ENCODE measurements at places on chromosomes 1 and 21. TPM values are rescaled to one million over a fixed set of nuclear protein-coding genes. Genes with fewer than 3 reads are reported as not detected.

- H3K27me3 ChIP-seq = peaks cover 24% of the 10 kb centered on the region
- H3K27ac ChIP-seq = no peak overlapping the region
- H3K4me1 ChIP-seq = peaks cover 4% of the 10 kb centered on the region
- H3K36me3 ChIP-seq = no peaks in the 10 kb centered on the region
- no peak for DNase-seq
Observed at GRCh38 chr1:164559342-164560051, 513 bp downstream of the PBX1 start.

DNA sequence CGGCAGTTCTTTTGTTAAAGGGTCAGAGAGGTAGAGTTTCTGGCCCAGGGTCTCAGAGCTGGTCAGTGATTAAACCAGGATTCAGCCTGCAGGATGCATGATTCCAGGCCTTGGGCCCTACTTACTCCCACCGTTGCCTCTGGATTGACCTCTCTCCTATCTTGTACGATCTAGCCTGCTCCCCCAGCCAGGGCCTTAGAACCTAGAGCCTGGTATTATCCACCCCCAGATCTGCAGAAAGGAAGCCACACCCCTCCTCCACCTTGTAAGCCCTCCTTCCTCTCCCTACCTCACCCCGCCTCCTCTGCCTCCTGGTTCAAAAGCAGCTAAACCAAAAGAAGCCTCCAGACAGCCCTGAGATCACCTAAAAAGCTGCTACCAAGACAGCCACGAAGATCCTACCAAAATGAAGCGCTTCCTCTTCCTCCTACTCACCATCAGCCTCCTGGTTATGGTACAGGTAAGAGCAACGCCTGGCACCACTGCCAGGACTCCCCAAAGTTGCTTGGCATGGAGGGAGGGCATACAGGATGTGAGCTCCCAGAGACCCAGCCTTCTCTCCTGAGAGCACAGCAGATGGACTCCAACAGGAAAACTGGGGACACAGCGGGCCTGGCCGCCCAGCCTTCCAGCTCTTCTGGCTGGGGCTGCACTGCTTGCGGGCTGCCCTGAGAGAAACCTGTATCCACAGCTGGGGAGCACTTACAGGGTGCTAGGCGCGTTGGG is at the start of gene CD52:
Gene CD52, plus strand, starts transcription at position 347 of the 726 bp plus-strand sequence. Its CDS starts 60 bp downstream, at position 407.
- H3K36me3 ChIP-seq = peaks cover 47% of the 10 kb centered on the region
- peaks cover 71% of the 10 kb centered on the region for H3K4me1 ChIP-seq
- peak within 1 kb of the TSS; percentile 78 for H3K27ac ChIP-seq
- H3K4me3 ChIP-seq = peak within 1 kb of the TSS; percentile 84
- H3K27me3 ChIP-seq = no peaks in the 10 kb centered on the region

DNA sequence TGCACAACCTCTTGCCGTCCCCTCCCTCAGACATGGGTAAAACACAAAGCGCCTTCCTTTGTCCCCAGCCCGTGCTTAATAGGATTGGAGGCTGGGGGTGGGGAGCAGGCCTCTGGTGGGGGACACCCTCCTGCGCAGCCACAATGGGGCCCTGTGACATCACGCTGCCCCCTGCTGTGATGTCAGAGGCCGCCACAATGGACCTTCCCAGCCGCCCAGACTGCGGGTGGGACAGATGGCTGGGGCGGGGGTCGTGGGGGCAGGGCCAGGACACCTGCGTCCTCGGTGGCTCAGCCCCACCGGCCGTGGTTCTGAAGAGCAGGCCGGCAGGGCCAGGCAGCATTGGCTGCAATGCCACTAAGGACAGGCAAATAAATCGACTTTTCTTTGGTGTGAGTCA is 39.9 kb downstream of the EPHA2 start:
- no peak overlapping the region for H3K27ac ChIP-seq
- no peaks in the 10 kb centered on the region for H3K4me1 ChIP-seq
- H3K36me3 ChIP-seq = no peaks in the 10 kb centered on the region

GRCh38 chr1:6010554-6010953 is 18.3 kb upstream of the NPHP4 start:
- no peak overlapping the region for H3K4me3 ChIP-seq
- DNase-seq = no peak
- H3K36me3 ChIP-seq = peaks cover 13% of the 10 kb centered on the region
- H3K27ac ChIP-seq = no peak overlapping the region
- H3K4me1 ChIP-seq = peaks cover 27% of the 10 kb centered on the region

DNA sequence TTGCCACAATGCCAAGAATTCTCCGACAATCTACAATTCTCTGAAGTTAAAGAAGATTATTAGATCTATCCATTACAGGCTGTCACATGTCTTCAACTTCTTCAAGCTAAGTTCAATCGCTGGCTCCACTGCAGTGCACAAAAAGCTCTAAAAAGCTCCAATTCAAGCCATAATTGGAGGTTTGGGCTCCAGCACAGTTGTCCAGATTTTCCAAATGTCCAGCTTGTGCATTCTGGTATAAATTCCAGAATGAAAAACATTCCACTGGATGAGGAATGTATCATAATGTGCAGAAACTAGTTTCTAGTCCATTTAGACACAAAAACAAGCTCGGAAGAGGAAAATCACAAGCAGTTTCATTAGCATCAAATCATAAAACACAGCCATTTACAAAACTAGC is 138.6 kb downstream of the NRIP1 start:
- H3K4me3 ChIP-seq = no peak overlapping the region
- H3K36me3 ChIP-seq = no peaks in the 10 kb centered on the region
- no peaks in the 10 kb centered on the region for H3K27me3 ChIP-seq
- no peaks in the 10 kb centered on the region for H3K4me1 ChIP-seq
- no peak for DNase-seq

GRCh38 chr21:31198575-31198974 is 145.5 kb downstream of the TIAM1 start:
- no peaks in the 10 kb centered on the region for H3K27me3 ChIP-seq
- no peak overlapping the region for H3K27ac ChIP-seq
- H3K36me3 ChIP-seq = peaks cover 26% of the 10 kb centered on the region
- H3K4me1 ChIP-seq = peaks cover 23% of the 10 kb centered on the region

GRCh38 chr21:15077529-15078145 is 12.8 kb upstream of the NRIP1 start:
- H3K36me3 ChIP-seq = no peaks in the 10 kb centered on the region
- peaks cover 3% of the 10 kb centered on the region for H3K27me3 ChIP-seq
- H3K4me1 ChIP-seq = no peaks in the 10 kb centered on the region

DNA sequence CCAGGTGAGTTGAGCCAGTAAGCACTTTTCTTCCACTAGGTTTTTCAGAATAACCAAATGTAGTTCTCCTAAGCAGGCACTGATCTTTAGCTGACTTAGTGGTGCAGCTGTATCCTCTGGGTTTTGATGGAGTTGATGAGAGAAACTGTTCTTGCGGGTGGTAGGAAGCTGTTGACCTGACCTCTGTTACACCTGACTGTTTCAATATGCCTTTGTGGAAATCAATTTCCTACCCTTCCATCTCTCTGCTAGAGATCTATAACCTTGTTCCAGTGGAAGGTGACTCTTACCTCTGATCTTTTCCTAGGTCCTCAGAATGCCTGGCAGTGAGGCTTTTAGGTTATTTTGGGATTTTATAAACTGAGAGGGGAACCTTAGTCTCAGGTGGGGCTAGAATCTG is 51.6 kb upstream of the MACF1 start:
- peaks cover 7% of the 10 kb centered on the region for H3K4me1 ChIP-seq
- DNase-seq = no peak
- no peak overlapping the region for H3K4me3 ChIP-seq
- no peaks in the 10 kb centered on the region for H3K36me3 ChIP-seq
- H3K27ac ChIP-seq = no peak overlapping the region
- peaks cover 11% of the 10 kb centered on the region for H3K27me3 ChIP-seq

DNA sequence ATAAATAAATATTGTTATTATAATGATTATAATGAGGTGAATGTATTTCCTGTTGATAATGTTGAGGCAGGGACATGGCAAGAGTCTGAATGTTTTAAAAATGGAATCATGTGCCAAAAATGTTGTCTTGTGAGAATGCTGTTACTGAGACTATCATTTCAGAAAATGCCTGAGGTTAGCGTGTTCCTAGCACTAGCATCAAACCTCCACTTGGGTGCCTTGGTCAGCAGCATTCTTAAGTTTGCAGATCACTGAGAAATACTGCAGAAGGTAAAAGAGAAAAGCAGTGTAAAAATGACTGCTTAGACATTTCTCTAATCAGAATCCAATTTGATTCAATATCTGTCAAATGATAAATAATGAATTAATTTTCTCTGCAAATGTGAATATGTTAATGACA is 50.8 kb downstream of the OLFM3 start:
- H3K36me3 ChIP-seq = no peaks in the 10 kb centered on the region
- H3K4me1 ChIP-seq = no peaks in the 10 kb centered on the region
- H3K4me3 ChIP-seq = no peak overlapping the region
- no peak overlapping the region for H3K27ac ChIP-seq
- H3K27me3 ChIP-seq = no peaks in the 10 kb centered on the region

GRCh38 chr1:101105877-101106276 is 80.3 kb upstream of the DPH5 start:
- peaks cover 35% of the 10 kb centered on the region for H3K36me3 ChIP-seq
- no peak overlapping the region for H3K27ac ChIP-seq
- H3K4me3 ChIP-seq = no peak overlapping the region
- DNase-seq = no peak
- H3K4me1 ChIP-seq = peaks cover 37% of the 10 kb centered on the region

GRCh38 chr1:157045250-157046218 is at the start of gene ARHGEF11:
Gene ARHGEF11 (minus strand): TSS chr1:157045742. CDS start chr1:157044330, 1,412 bp downstream.
- peak within 1 kb of the TSS; percentile 73 for H3K4me3 ChIP-seq
- peaks cover 2% of the 10 kb centered on the region for H3K36me3 ChIP-seq
- DNase-seq = no peak
- H3K27me3 ChIP-seq = peaks cover 71% of the 10 kb centered on the region
- H3K27ac ChIP-seq = no peak within 1 kb of the TSS

DNA sequence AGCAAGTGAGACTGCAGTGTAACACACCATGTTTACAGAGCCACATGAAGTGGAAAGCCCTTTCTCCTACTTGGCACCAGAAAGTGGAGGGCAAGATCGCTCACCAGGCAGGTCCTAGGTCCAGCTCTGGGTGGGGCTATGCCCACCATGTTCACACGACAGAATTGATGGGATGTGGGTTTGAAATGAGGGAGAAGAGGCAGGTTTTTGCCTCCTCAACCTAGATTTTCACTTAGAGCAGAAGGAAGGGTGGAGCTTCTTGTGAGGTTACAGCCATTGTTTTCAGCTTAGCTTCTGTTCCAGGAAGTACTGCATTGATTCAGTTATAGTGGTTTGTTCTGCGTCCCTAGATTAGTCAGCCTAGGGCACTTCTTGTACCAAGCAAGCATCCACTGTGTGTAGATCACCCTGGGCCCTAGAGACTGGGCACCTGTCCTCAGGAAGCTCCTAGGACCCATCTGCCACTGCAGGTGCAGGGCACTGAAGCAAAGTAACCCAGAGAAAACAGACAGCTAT is 2.3 kb downstream of the CD53 start:
- H3K4me1 ChIP-seq = peaks cover 52% of the 10 kb centered on the region
- peak overlapping the region; percentile 98 for H3K27ac ChIP-seq
- peak; percentile 76 for DNase-seq
- H3K4me3 ChIP-seq = peak overlapping the region; percentile 97

DNA sequence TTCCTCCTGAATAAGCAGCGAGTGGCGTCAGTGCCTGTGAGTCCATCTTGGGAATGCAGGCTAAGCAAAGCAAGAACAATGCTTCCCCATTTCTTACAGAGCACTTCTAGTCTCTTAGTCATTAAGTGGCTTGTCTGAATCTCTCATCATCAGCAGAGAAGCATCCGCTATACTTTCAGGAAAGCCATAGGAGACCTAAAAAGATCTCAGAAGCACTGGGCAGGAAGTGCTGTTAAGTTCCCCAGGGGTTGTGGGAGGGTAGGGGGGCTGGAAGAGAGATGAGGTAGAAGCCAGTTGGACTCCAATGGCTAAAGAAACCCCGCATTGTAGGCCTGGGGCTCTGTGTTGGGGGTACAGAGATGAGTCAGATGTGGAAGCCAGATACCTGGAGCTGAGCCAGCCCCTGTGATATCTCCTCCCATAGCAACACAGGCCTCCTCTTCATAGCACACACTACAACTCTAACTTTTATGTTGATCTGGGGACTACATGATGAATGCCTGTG is 44.9 kb downstream of the SYT6 start:
- H3K27me3 ChIP-seq = no peaks in the 10 kb centered on the region
- H3K27ac ChIP-seq = no peak overlapping the region
- DNase-seq = no peak
- peaks cover 29% of the 10 kb centered on the region for H3K4me1 ChIP-seq
- H3K4me3 ChIP-seq = no peak overlapping the region

DNA sequence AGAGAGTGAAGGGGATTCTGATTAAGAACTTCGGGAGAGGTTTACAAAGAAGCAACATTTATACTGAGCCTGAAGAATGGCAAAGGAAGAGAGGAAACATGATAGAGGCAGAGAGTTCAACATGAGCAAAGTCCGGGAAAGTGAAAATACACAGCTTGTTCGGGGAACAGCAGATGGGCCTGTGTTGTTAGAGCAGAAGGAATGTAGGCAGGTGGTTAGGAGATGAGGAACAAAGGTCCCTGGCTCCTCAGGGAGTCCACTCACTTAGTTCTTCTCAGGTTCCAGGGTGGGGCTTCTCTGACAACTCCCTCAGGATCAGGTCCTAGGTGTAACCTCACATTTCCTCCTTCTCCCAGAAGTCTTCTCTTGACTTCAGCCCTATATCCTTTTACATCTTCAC is 5.1 kb upstream of the ZNF326 start:
- no peak overlapping the region for H3K27ac ChIP-seq
- H3K27me3 ChIP-seq = peaks cover 18% of the 10 kb centered on the region
- no peak overlapping the region for H3K4me3 ChIP-seq
- no peak for DNase-seq

DNA sequence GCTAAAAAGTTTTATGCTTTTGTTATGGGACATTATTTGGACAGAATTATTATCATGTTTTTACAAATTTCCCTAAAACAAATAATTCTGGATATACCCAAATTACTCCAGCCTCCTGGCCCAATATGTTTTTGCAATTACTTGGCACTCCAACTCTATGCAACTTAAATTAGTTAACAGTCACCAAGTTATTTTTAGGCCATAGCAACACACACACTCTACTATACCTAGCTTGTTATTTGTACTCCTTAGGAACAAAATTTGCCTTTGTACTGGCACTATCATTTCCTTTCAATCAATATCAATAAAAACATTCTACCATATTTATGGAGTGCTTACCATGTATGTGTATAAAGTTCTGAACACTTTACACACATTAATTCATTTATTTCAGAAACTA is 7.7 kb downstream of the DUSP10 start:
- H3K4me3 ChIP-seq = no peak overlapping the region
- peaks cover 42% of the 10 kb centered on the region for H3K36me3 ChIP-seq
- peaks cover 48% of the 10 kb centered on the region for H3K4me1 ChIP-seq
- no peaks in the 10 kb centered on the region for H3K27me3 ChIP-seq
- no peak overlapping the region for H3K27ac ChIP-seq

DNA sequence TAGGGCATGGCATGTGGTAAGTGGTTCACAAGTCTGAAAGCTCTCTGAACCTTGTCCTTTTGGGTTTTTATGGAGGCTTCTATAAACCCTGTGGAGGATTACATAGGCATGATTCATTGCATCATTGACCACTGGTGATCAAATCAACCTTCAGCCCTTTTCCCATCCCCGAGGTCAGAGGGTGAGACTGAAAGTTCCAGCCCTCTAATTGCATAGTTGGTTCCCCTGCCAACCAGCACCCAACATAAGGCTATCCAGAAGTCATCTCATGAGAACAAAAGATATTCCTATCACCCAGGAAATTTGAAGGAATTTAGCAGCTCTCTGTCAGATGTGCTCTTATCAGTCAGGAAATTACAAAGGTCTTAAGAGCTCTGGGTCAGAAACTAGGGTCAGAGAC is 89.5 kb upstream of the ARTN start:
- DNase-seq = no peak
- no peak overlapping the region for H3K27ac ChIP-seq
- no peak overlapping the region for H3K4me3 ChIP-seq
- peaks cover 42% of the 10 kb centered on the region for H3K36me3 ChIP-seq
- H3K4me1 ChIP-seq = peaks cover 8% of the 10 kb centered on the region
- H3K27me3 ChIP-seq = no peaks in the 10 kb centered on the region

Gene PM20D1
- total RNA-seq = 0.16 TPM

Gene ASH1L
- total RNA-seq = 41.1 TPM

Gene OR2L13
- not detected for total RNA-seq

Gene GJA5
- total RNA-seq = not detected

Gene HHIPL2
- 0.50 TPM for total RNA-seq

Gene C4BPA
- total RNA-seq = not detected
